CD4-positive, alpha-beta T cell treated with Interleukin-6 at 100 ng/mL for 8 hours (primary cell): ENCODE measurements at places on chromosomes 6 and 20.
A peak's percentile ranks its signal among the peaks of the same experiment; 100 is the strongest.

DNA sequence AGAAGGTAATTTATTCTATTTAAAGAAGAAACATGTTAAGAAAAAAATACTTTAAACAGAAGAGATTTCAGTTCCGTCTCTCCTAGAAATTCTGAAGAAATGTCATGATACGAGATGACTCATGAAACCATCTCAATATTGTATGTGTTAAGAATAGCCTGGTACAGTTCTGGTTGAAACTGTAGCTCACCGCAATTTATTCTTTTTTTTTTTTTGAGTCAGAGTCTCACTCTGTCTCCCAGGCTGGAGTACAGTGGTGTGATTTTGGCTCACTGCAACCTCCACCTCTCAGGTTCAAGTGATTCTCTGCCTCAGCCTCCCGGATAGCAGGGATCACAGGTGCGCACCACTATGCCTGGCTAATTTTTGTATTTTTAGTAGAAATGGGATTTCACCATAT lies 103.3 kb downstream of the ARHGAP18 start:
- no peak for DNase-seq

GRCh38 chr6:7178280-7178679 lies 70.5 kb downstream of the RREB1 start:
- DNase-seq, result no peak

DNA sequence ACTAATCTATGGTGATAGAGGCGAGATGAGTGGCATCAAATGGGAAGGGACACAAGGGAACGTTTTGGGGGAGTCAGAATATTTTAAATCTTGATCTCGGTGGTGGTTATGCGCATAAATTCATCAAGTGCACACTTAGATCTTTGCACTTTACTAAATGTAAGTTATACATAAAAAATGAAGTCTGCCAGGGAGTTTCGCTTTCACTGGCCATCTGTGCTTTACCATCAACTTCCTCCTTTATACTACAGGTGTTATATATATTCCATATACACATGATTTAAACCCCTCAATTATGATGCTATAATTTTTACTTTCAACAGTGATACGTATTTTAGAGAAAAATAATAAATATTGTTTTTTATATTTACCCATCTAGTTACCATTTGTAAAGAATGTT lies 97.6 kb upstream of the AKIRIN2 start:
- DNase-seq, result no peak

DNA sequence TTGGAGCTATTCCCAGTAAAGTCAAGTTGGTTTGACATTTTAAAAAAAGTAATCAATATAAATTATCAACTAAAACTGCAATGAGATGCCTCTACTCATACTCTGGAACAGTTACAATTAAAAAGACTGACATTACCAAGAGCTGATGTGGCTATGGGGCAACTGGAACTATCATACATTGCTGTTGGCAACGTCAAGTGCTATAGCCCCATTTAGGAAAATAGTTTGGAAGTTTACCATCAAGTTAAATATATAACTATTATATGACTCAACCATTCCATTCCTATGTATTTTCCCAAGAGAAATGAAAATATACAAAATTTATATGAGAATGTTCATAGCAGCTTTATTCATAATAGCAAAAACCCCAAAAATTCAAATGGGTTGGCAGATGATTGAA lies 111.4 kb upstream of the HDGFL1 start:
- DNase-seq, result no peak

DNA sequence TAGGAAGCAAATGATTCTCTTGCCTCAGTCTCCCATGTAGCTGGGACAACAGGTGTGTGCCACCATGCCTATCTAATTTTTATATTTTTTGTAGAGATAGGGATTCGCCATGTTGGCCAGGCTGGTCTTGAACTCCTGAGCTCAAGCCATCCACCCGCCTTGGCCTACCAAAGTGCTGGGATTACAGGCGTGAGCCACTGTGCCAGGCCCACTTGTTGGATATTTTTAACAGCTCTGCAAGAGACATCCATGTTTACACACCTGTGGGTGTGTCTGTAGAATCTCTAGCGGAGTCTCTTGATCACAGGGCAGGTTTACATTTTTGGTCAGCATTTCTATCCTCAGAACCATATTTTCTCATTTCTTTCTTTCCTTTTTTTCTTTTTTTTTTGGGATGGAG lies 53.1 kb upstream of the ZFP64 start:
- no peak for DNase-seq

DNA sequence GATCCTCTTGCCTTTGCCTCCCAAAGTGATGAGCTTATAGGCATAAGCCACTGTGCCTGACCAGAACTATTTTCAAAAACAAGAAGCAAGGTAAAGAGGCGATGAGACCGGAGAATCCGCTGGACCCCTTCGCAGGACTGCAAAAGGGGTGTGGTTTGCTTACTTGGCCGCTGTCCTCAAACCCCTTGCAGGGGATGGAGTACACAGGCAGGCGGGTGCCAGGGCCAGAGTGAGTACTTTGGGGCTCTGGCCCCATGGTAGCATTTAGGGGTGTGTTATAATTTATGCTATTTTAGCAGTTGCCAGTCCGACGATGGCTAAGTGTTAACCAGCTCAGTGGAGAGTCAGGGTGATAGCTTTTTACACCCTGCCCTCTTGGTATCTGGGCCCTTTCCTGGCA lies 1454.9 kb downstream of the HACE1 start:
- no peak for DNase-seq

GRCh38 chr6:52504782-52505136 lies 72.1 kb downstream of the TRAM2 start:
- DNase-seq, result no peak

- peak; percentile 21 for DNase-seq
Measured at GRCh38 chr6:33018904-33019303, 9.5 kb upstream of the HLA-DOA start.

DNA sequence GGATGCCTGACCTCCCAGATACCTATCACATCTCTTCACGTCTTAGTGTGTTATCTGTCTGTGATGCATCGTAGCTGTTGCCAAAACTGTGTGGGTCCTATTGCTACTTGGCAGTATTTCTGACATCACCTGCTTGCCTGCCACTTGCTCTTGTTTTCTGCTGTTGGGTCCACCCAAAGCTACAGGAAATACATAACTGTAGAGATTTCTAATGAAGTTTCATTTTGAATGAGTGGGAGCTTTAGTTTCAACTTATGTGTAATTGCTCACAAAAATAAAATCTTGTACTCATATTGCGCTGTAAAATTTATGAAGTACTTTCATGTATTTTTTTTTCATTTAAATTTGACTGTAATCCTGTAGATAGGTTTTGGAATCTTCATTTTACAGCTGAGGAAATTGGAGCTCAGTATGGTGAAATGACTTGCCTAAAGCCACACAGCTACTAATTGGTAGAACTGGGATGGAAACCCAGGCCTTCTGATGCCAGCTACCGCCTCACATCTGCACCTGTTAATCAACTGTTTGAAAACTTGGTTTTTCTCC lies 113.6 kb upstream of the MAN1A1 start:
- no peak for DNase-seq

- no peak for DNase-seq
Measured at GRCh38 chr20:2473516-2473915, 2.9 kb upstream of the SNRPB start.

GRCh38 chr6:80517525-80517924 lies 411.1 kb downstream of the BCKDHB start:
- no peak for DNase-seq

- no peak for DNase-seq
Measured at GRCh38 chr6:111898452-111898851, 25.2 kb upstream of the FYN start.

GRCh38 chr6:7195339-7196018 lies 87.7 kb downstream of the RREB1 start:
- DNase-seq, result no peak

DNA sequence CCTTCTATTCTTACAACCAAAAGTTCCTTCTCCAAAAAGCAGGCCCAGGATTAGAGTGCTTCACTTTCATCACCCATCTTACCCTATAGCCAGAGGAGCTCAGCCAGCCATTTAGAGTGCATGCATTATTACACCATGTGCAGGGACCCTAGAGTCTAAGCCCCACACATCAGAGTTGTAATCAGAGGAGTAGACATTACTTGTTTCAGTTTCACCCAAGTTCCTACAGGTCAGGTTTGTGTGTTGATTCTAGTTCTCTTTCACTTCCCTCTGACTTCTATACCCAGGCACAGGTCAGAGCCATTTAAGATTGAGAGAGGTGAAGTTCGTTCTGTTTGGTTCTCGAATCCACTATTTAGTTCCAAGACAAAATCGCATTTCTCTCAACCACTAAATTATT lies 16.3 kb upstream of the ARFGEF3 start:
- no peak for DNase-seq

GRCh38 chr6:144935181-144935580 lies 650.0 kb downstream of the UTRN start:
- DNase-seq, result no peak

DNA sequence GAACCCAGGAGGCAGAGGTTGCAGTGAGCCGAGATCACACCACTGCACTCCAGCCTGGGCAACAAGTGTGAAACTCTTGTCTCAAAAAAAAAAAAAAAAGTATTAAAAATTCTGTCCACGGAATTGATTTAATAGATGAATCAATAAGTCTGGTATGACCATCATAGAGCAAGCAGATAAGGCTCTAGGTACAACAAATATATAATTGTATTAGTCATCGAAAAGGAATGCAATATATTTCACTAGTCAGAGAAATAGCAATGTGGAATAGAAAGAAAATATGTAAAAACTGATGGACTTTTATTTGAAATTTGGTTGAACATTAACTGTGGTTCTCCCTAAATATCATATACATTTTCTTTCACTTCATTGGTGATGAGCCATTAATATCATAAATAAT lies 476.8 kb upstream of the AGPAT4 start:
- DNase-seq, result no peak
